Activated CD8-positive, alpha-beta memory T cell treated with anti-CD3 and anti-CD28 coated beads for 24 hours (primary cell): ENCODE measurements at places on chromosomes 13 and 19.
A peak's percentile ranks its signal among the peaks of the same experiment; 100 is the strongest.

DNA sequence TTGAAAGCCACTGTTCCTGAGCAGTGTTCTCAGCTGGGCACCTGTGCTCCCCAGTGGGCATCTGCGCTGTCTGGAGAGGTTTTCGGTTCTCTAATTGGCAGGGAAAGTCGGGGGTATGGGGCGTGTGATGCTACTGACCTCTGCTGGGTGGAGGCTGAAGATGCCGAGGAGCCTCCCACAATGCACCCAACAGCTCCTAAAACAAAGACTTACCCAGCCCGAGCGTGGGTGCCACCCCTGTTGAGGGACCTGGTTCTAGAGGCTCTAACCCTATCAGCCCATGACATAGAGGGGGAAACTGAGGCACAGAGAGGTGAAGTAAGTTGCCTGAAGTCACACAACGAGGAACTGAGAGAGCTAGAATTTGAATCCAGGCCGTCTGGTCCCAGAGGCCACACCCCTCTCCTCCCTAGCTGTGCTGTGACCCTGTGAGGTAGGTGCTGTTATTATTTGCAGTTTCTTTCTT lies 2.3 kb downstream of the SPACA4 start:
- peak; percentile 71 for DNase-seq

- peak; percentile 65 for DNase-seq
Measured at GRCh38 chr19:2495130-2495641, 19.3 kb downstream of the GADD45B start.

- DNase-seq: no peak
Measured at GRCh38 chr19:52270266-52270885, 989 bp downstream of the ZNF766 start.

- DNase-seq: peak; percentile 72
Measured at GRCh38 chr13:42420304-42420703, 148.4 kb downstream of the AKAP11 start.
